ENCODE measurements at places on chromosomes 4 and X.

DNA sequence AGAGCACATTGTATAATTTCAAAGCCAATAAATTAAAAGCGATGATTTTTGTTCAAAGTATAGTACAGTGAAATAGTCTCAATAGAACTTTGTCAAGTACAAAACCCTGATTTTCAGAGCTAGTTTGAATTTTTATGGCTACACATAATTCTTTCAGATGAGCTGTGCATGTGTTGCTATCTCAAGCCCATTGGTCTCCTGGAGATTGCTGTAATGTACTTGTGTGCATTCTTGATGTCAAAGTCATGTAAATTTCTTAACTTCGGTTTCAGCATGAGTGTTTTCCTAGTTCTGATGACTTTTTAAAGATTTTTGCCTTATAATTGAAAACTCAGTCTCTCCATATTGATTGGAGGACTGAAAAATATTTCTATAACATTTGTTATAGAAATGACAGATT, 200.8 kb downstream of the CEP135 start:
- DNase-seq: no peak

DNA sequence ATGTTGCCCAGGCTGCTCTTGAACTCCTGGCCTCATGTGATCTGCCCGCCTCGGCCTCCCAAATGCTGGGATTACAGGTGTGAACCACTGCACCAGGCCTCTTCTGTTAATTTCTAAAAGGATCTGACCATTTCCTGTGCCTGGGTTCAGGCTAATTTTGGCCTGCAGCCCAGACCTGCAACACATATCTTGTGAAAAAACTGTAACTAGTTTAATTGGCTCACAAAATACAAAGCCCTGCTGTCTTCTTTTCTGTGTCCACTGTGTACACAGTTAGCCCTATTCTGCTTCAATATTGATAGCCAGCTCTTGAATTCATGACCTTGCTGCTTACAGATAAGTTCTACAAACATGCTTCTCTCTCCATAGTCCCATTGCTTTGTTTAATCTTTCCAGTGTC, 753.5 kb downstream of the PDHA2 start:
- no peak for DNase-seq

DNA sequence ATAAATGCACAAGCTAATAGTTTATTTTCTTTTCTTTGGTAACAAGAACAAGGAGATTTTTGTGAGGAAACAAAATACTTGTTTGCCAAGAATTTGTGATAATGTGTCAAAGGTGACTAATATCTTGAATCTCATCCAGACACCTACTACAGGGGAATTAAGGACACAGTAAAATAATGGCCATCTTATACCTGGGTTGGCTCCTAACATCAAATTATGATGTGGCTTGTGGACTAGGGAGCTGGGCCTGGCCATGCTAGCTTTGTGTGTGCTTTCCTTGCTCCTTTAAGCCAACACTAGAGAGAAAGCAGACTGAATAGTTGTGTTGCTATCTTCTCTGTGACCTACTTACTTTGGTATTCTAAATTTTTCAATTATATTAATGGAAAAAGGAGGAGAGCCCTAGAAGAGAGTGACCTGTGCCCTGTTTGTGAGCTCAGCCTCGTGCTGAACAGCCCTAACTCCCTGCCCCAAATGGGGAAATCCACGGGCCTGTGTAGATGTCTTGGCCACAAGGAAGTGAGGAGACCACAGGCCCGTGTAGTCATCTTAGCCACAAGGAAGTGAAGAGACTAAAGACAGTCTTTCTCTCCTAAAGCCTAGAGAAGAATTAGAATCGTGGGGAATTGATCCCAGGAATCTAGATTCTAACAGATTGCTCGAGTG, 23.3 kb downstream of the ARHGAP24 start:
- no peak for DNase-seq

- no peak for DNase-seq
Measured at GRCh38 chrX:1686642-1687041, 71.8 kb downstream of the ASMT start.

GRCh38 chrX:67295924-67296323, 247.9 kb upstream of the AR start:
- DNase-seq: no peak

GRCh38 chrX:110786486-110786885, 9.1 kb downstream of the CHRDL1 start:
- DNase-seq: no peak

DNA sequence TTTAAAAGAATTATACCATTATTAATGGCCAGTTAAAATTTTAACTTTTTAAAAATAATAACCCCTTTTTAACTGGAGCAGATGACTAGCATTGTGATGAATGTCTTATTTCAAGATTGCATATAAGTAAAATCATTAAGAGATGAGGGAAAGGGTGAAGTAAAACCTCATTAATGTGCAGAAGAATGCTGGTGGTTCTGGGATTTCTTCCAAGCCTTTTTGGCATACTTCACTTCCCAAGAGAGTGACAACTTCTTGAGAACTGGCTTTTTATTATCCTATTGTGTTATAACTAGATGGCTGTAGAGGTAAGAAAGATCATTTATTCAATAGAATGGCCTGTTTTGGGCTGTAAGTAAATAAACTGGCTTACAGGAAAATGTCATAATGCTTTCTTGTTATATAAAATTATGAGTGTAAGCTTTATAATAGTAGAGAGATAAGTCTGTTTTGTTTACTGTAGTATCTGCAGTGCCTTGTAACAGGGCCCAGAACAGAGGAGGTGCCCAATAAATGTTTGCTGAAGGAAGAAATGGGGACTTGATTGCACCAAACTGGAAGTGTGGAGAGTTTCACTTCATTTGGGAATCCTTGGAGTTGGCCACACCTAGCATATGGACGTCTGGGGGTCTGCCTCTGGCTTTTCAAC, 242.9 kb upstream of the PITX2 start:
- no peak for DNase-seq

Measured in activated T-cell treated with anti-CD3 and anti-CD28 coated beads for 48 hours (primary cell).